ENCODE measurements at places on chromosomes 1 and 21.
A peak's percentile ranks its signal among the peaks of the same experiment; 100 is the strongest.

- no peak for DNase-seq
Measured at GRCh38 chr1:160251011-160251410, 11.3 kb downstream of the DCAF8 start.

- peak; percentile 27 for DNase-seq
Measured at GRCh38 chr1:190452272-190452848, 25.3 kb downstream of the BRINP3 start.

- DNase-seq = no peak
Measured at GRCh38 chr1:19448491-19449439, 36.6 kb downstream of the CAPZB start.

DNA sequence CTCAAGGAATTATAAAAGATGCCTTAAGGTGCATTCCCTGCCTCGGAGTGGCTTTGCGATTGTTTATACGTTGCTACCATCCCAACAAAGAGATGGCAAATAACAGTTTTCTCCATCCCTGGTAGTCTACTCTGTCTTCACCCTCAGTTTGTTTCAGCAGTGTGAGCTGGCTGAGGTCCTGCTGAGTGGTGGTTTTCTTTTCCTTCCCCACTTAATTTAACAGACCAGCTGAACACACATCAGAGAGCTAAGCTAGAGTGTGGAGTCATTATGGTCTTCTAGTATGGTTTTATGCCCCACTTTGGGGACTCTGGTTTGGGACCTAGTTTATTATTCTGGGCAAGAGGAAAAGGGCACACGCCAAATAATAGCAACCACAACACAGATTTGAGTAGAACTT is 2.2 kb downstream of the PIGV start:
- no peak for DNase-seq

GRCh38 chr1:88740784-88741183 is 56.7 kb downstream of the PKN2 start:
- DNase-seq = no peak

DNA sequence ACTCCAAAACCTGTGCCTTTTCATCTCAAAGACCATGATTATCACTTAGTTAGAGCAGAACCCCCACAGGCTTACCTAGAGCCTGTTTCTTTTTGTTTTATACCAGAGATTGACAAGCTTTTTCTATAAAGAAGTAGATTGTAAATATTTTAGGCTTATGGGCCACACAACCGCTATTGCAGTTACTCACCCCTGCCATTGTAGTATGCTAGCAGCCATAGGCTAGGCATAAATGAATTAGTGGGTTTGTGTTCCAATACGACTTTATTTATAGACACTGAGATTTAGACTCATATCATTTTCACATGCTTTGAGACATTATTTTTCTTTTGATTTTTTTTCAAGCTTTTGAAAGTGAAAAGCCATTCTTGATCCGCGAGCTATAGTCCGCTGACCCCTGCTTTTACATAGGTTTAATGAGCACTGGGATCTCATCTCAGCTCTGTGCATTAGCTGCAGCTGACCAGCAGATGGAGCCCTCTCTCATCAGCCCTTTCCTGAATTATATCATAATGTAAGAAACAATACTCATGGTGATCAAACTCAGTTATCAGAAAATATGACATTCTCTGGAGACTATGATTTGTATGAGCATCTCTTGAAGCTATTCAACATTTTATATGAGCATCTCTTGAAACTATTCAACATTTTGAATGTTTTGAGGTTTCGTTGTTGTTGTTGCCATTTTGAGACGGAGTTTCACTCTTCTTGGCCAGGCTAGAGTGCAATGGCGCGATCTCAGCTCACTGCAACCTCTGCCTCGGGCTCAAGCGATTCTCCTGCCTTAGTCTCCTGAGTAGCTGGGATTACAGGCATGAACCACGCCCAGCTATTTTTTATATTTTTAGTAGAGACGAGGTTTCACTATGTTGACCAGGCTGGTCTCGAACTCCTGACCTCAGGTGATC is 111.9 kb upstream of the L1TD1 start:
- peak; percentile 16 for DNase-seq

DNA sequence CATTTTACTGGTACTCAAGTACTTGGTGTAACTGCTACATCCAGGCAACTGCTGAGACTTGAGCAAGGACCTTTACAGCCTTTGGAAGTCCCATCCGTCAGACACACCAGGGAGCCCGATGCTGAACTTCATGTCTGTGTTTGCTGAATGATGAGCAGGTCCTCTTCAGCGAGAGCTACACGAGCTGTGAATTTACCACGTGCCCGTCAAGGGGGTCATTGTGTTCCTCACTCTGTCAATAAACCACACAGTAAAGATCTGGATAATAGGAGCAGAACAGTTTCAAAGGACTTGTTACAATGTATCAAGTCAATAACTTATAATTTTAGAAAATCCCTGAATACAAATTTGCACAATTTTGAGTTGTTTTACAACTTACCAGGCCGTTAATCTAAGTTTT is 427.2 kb downstream of the KIF26B start:
- no peak for DNase-seq

GRCh38 chr1:58812468-58812867 is 28.6 kb upstream of the JUN start:
- DNase-seq = no peak

GRCh38 chr1:177928194-177928593 is 41.7 kb downstream of the SEC16B start:
- no peak for DNase-seq

All from NCI-H748 treated with DMSO at 0.1 percent for 48 hours (cell line).